ENCODE measurements at places on chromosomes 3 and 15.

DNA sequence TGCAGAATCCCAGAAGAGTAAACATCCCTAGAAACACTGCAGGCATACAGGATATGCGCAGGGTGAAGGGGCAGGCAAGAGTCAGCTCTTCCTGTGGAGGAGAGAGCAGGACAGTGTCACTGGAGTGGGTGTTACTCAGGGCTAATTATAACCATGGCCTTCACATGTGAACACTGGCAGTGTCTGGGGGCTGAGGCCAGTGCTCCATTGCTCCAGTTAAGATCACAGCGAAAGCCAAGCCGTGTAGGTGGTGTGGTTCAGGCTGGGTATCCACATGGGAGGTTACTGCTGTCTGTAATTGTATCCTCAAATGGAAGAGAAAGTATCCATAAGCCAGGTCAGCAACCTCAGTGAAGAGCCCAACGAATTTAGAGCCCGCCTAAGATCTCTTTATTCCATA lies 84.6 kb downstream of the MESD start:
- DNase-seq: no peak

DNA sequence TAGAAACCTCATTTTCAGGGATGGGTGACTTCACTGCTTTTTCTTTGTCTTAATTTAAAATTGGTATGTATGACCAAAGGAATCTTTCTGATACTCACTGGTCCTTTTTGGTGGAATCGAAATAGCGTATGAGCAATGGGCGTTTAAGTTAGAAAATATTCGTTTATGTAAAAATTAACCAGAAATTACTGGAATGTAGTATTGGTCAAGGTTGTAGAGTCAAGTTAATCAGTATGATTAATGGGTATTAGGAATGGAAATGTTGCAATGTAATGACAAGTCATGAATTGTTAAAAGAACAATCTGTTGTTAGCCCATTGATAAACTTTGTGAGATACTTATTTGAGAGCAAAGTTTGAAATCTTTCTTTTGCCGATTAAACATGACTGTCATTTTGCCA lies 36.9 kb downstream of the AKAP13 start:
- no peak for DNase-seq

DNA sequence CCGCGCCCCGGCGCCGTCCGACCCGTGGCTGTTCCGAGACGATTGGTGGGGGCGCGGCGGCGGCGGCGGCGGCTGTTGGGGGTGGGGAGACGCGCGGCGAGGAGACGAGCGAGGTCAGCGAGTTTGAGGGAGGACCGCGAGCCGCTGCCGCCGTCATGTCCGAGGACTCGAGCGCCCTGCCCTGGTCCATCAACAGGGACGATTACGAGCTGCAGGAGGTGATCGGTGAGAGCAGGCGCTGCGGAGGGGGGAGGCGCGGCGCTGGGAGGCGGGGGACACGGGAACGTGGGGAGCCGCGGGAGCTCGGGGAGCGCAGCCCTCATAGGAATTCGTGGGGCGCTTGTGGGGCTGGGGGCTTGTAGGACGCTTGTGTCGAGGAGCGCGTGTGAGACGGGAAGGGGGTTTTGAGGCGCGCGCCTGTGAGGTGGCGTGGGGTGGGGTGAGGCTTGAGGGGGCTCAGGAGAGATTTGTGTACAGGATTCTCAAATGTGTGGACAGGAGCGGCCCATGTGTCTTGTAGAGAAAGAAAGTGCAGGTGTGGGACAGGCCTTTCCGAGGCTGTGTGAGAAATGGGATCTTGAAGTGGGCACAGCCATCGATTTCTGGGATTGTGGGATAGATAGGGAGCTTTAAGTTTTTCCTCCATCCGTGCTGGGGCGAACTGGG lies 518 bp downstream of the OXSR1 start:
- DNase-seq: no peak

DNA sequence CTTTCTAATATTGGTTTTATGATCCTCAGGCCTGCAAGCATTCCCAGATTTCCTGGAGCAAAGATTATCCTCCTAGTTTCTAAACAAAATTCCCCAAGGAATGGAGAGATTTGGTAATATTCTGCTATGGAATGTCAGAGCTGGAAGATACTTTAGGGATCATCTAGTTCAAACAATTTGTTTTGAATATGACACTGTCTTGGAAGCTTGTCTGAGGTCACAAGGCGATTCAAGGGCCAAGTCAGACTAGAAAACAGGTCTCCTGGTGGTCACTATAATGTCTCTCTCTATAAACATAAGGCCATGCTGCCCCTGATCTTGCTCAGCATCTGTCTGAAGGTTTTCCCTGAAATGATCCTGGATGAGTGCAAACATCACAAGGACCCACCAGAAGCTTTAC lies 143.4 kb upstream of the BCL6 start:
- no peak for DNase-seq

DNA sequence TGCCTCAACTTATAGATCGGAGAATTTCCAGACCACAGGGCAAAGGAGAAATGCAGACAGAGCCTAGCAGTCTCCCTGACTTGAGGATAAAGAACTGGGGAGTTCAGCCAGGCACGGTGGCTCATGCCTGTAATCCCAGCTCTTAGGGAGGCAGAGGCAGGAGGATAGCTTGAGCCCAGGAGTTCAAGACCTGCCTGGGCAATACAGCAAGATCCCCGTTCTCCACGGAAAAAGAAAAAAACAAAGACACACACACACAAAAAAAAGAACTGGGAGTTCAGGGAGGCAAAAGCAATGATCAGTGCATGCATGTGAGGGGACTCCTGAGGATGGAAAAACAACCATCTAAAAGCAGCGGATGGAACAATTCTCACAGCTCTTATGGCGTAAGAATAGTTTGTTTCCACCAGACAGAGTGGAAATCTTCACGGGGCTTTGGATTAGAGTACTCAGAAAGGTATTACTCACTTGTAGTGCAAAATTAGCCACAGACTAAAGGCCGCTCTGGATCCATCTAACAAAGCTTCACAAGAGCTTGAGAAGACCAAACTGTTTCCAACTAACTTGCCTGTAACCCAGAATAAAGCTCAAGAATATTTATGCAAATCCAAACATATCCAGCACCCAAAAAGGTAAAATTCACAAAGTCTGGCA lies 16.3 kb downstream of the SEC11A start:
- DNase-seq: no peak

DNA sequence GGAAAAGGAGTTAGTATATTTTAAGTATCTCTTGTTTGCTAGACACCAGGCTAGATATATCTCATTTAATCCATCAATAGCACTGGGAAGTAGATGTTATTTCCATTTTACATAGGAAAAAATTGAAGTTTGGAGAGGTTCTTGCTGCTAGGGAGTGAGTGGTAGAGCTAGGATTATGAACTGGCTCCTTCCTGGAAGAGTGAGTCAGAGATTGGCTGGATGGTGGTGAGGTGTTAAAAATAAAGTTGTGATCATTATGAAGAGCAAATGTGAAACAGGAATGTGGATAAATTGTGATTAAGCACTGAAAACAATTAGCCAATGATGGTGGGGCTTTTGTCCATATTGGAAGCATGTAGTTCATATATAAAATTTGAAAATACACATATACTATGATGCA lies 234.2 kb downstream of the WNT5A start:
- DNase-seq: no peak

GRCh38 chr3:153910387-153910786 lies 210.8 kb upstream of the ARHGEF26 start:
- no peak for DNase-seq

GRCh38 chr3:194470615-194471014 lies 16.2 kb downstream of the ATP13A3 start:
- no peak for DNase-seq

DNA sequence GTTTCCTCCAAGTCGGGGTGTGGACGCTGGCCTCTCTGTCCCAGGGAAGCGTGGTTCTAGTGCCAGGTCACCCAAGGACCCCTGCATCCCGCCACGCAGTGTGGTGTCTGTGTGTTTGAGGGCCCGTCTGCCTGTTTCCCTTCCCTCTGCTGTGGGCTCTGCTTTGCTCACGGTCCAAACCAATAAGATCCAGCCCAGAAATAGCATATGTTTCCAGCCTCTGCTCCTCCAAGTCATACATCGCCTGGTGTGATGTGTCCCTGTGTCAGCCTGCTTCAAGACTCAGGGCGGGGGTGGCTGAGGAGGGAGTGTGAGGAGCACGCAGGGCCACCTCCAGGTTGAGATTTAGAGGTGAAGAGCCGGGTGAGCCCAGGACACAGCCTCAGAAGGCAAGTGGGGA lies 21.9 kb upstream of the RPL29 start:
- DNase-seq: no peak

DNA sequence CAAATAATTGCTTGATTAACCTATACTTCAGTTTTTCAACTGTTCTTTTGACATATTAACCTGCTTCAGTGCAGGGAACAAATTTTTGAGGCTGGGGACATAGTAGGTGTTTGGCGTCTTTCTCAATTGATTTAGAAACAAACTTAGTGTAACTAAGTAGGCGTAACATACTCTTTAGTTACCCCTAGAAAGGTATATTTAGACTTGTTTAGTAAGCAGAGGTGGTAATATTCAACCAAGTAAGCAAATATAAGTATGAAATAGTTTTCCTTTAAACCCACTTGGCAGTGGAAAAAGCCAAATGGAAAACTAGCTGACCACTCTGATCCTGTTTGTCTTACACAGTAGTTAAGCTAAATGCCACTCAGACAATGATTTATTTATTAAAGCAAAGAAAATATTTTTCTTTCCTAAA lies 113.2 kb downstream of the MBNL1 start:
- no peak for DNase-seq

DNA sequence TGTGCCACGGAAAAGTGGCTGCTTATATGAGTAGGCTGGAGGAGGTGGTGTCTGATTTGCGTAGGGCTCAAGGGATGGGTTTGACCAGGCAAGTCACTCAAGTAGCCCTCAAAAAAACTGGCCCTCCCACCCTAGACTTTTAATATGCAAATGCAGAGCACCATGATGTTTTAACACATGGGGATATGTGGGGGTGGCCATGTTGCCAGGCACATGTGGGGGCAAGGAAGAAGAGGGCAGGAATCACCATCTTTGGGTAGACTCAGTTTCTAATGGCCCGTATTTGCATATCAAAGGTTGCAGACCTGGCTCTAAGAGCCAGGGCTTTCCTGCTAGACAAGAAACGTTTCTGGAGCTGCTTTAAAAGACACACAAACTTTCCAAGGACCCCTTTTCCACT lies 307.2 kb upstream of the NDN start:
- DNase-seq: no peak

DNA sequence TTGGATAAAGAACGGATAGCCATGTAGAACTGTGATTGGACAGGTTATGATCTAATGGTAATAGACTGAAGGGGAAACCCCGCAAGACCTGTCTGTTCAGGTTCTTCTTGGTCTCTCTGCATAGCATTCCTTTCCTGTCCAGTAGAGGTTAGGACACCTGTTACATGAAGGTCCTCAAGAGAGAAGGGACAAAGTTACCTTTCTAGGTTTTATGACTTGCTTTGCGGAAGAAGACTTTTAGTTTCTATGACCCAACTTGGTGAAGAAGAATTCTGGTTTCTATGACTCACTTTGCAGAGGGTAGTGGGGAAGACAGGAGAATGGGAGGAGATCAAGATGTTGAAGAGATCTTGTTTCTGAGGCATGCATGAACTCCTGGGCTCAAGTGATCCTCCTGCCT lies 97.9 kb upstream of the C3orf80 start:
- no peak for DNase-seq

DNA sequence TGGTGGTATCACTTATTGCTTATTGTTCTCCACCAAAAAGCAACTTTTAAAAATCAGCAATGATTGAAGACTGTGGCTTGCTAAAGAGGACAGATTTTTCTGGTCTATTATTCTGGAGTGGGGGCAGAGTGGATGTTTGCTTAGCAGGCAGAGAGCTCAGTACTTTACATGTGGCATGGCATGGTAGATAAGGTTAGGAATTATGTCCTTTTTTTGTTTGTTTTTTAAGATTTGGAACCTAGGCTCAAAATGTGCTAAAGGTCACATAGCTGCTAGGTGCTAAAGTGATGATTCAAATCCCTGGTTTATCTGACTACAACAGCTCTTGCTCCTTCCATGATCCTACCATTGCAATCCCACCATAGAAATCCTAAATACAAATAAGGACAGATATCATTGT lies 331.0 kb upstream of the ADAMTS9 start:
- no peak for DNase-seq

DNA sequence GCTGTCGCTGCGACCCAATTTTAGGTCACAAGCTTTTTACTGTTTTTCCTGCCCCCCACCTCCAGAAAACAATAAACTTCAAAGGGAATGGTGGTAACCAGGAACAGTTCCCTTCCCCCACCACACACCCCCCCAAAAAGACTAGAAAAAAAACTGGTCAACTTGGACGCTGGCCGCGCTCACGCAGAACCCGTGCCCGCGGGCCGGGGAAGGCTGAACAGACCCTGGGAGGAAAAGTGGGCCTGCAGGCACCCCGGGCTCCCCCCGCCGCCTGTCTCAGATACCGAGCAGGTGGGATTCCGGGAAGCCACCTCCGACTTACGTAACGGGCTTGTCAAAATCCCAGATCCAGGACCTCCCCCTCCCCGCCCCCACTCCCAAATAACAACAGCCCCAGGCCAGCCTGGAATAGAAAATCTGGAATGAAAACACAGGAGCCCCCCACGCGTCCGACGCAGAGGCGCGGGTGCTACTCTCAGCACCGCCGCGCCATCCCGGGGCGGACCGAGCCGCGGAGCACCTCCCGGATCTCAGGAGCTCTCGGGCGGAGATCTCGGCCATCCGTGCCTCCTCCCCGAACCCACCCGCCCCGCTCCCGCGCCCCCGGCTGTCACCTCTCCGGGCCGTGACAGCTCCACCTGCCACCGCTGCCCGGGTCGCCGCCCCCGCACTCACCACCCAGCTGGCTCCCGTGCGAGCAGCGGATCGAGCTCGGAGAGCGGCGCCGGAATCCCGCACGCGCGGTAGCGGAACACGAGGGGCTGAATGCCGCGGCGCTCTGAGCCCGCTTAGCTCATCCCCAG lies 557 bp downstream of the DENND4A start:
- no peak for DNase-seq

- DNase-seq: no peak
Measured at GRCh38 chr3:99780749-99781148, 36.9 kb upstream of the CMSS1 start.

- no peak for DNase-seq
Measured at GRCh38 chr3:16494814-16495431, 18.6 kb downstream of the RFTN1 start.

GRCh38 chr3:14371573-14372474 lies 30.6 kb upstream of the SLC6A6 start:
- no peak for DNase-seq

GRCh38 chr15:66966256-66966655 lies 99.1 kb upstream of the SMAD3 start:
- no peak for DNase-seq

DNA sequence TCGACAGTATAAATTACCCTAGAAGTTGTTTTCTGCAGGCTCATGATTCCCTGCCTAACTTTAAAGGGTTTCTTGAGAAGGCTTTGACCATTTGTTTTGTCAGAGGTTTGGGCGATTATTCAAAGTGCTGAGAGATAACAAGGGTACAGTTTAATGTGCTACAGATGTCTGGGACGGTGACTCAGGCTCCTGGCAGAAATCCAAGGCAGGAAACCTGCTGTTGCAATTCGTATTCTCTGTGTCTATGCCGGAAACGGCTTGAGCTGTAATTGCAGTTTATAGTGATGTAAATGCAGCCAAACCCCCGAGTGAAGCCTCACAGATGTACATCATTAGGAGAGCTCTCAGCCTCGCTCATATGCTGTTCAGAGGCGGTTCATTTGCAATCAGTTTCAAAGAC lies 65.6 kb downstream of the SYNPR start:
- DNase-seq: peak; percentile 26

- no peak for DNase-seq
Measured at GRCh38 chr3:134647902-134648760, 2.7 kb downstream of the KY start.

Measured in stimulated activated CD8-positive, alpha-beta memory T cell treated with anti-CD3 and anti-CD28 coated beads, Interleukin-15, amount 100 ng/mL, for 48 hours (primary cell).